ENCODE measurements at places on chromosomes 11 and 22.

GRCh38 chr11:74084796-74085541 lies 76.1 kb upstream of the UCP3 start:
- no peak for DNase-seq

GRCh38 chr11:60145677-60146076 lies 37.2 kb downstream of the MS4A6A start:
- no peak for DNase-seq

- no peak for DNase-seq
These were observed 2.6 kb downstream of the C11orf91 start for GRCh38 chr11:33697997-33698396.

DNA sequence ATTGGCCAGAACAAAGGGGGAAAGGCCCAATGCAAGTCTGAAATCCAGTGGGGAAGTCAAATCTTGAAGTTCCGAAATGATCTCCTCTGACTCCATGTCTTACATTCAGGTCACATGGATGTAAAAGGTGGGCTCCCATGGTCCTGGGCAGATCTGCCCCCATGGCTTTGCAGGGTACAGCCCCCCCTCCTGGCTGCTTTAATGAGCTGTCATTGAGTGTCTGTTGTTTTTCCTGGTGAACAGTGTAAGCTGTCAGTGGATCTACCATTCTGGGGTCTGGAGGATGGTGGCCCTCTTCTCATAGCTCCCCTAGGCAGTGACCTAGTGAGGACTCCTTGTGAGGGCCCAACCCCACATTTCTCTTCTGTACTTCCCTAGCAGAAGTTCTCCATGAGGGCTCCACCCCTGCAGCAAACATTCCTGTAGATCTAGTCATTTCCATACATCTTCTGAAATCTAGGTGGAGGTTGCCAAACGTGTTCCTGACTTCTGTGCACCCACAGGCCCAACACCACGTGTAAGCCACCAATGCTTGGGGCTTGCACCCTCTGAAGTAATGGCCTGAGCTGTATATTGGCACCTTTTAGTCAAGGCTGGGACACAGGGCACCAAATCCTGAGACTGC lies 9.3 kb downstream of the CARD18 start:
- DNase-seq: peak; percentile 4

GRCh38 chr11:15816260-15816871 lies 540.0 kb downstream of the SOX6 start:
- DNase-seq: no peak

DNA sequence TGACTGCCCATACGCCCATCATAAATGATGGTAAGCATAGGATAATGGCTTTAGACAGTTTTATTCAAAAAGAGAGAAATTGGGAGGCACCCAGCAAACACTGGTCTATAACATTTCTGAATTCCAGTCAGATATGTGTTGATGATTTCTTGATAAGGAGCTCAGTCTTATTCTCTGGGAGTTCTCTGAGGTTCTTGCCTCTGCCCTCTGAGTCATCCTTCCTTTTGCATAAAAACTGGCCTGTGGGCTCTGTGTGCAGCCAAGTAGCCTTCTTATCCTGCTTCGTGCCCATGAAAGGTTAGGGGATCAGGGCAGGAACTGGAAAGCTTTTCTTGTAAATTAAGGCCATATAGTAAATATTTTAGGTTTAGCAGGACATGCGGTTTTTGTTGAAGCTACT lies 48.9 kb downstream of the FAR1 start:
- DNase-seq: no peak

Data from CD4-positive, alpha-beta T cell (primary cell).